ENCODE measurements at places on chromosomes 12 and 14.

- DNase-seq: no peak
Measured at GRCh38 chr14:71645656-71646055, 286.6 kb upstream of the RGS6 start.

DNA sequence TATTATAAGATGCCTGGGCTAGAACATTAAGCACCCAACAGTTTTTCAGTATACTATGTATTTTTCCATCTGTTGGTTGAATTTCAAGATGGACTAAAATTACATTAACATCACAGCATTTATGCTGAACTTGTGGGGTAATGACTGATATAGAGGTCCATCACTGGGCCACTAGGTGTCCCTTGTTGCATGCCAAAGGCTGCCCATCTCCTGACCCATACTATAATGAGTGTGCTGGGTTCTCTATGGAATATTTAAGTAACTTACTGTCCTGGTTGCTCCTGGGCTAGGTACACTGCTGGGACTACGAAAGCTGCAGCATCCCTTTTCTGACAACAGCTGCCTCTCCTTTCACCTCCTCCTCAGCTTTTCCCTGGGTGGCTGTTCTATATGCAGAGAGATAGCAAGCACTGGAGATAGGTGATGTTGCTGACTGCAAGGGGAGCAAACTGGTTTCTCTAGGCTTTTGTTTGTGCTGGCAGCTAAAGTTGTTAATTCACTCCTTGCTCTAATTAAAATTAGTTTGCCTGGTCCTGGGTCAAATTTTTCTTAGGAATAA is 138.6 kb upstream of the TRHDE start:
- no peak for DNase-seq

GRCh38 chr14:81157431-81157830 is 63.3 kb downstream of the GTF2A1 start:
- DNase-seq: no peak

DNA sequence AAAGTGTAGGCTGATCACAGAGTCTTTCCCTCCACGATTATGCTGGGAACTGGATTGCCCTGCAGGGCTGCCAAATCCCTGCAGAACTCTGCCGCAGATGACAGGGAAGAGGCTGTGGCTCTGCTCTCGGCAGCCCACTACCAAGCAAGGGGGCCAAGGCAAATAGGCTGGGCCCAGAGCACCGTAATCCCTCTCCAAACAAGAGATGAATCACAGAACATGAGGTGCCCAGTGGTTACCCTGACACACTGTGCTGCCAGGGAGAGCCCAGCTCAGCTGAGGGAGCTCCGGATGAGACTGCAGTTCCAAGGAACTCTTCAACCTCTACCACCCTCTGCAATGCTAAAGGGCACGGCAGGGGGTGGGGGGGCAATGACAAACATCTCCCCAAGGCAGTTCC is 33.9 kb downstream of the STON2 start:
- no peak for DNase-seq

DNA sequence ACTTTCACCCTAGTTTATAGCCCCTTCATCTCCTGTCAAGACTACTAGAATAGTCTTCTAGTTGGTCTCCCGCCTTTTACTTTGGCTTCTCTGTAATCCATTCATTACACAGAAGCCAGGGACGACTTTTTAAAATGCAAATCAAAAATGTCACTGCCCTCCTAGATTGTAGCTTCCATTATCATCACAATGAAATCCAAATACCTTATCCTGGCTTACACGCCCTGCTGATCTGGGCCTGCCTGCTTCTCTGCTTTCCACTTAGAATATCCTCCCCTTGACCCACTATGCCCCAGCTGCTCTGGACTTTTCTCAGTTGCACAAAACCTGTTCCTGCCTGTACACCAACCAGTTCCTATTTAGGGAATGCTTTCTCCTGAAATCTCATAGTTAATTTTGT is 4.5 kb upstream of the EEA1 start:
- DNase-seq: no peak

GRCh38 chr12:11534064-11534463 is 115.4 kb upstream of the ETV6 start:
- DNase-seq: no peak

GRCh38 chr12:20778969-20779368 is 31.5 kb upstream of the SLCO1B3 start:
- no peak for DNase-seq

DNA sequence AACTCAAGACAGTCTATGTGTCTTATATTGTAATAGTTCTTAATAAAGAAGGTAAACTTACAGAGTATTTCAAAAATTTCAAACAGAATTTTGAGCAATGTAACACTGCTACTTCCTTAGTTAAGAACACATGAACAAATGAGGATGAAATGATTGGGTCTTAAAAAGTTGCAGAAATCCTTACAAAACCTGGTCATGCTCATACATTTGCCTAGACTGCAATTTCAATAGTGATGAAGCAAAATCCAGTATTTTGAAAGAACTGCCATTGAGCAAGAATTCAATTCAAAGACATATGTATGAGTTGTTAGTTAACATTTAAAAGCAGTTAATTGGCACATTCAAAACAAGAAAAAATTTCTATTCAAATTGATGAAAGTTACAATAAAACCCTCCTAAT is 17.8 kb upstream of the HIF1A start:
- no peak for DNase-seq

DNA sequence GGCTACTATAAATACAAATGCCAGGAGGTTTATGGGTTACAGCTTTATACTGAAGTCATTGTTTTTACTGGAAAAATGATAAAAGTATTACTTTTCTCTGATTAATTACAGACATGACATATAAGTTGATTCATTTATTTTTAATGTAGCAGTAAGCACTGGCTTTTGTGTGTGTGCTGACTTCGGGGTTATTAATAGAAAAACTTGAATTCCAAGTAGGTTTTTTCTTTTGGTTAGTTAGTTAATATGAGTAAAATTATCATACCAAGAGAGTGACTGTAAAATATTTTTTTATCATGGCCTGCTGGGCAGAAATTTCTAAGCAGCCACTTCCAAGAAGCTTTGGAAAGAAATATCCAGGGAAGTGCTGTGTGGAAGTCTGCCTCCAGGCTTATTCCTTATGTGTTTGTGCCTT is 56.4 kb downstream of the IFT81 start:
- DNase-seq: no peak

DNA sequence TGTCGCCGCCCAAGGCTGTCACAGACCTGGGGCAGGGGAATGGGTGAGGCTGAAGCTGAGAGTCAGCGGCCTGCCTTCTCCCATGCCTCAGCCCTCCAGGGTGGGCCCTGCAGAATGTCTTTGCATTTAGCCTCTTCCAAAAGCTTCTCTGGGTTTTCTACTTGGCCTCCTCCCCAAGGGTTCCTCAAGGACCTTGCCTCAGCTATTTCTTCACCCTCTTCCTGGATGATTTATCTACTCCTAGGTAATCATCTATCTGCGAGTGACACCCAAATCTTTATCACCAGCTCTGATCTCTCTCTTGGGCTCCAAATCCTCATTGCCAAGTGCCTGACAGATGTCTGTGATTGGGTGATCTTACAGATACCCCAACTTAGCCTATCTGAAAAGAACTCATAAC is 4.7 kb upstream of the LPAR5 start:
- DNase-seq: no peak

GRCh38 chr12:108547686-108548085 is 13.3 kb downstream of the SART3 start:
- no peak for DNase-seq

DNA sequence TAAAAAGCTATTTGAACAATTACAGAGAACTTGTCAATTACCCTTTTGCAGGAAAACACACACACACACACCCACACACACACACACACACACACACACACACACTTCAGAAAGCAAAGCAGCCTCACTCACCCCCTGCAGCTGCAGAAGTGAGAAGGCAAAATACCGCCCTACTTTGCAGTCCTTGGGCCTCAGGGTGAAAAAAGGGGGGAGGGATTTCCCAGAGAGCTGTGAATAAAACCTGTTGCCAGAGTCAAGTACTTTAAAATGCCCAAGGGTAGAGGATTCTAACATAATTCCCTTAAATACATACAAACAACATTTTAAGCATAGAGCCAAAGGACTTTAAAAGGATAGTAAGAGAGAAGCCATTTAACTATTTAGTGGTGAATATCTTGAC is 285.9 kb downstream of the MDGA2 start:
- no peak for DNase-seq

DNA sequence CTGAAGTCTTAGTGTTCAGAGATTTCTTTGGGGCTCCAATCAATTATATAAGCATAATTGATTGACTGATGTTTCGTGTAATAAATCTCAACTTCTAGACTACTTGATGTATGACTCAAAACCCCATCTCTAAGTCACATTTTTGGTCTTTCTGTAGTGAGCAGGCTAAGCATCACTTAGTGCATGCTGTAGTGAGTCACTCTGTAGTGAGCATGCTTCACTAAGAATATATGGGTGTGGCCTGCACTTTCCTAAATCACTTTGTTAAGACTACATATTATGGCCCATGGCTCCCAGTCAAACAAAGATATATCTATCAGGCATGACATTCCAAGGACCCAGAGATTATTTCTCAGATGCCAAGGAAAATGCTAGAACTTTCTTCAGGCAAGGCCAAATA is 909.4 kb upstream of the LRFN5 start:
- no peak for DNase-seq

GRCh38 chr12:96811083-96811482 is 96.0 kb upstream of the NEDD1 start:
- DNase-seq: no peak

DNA sequence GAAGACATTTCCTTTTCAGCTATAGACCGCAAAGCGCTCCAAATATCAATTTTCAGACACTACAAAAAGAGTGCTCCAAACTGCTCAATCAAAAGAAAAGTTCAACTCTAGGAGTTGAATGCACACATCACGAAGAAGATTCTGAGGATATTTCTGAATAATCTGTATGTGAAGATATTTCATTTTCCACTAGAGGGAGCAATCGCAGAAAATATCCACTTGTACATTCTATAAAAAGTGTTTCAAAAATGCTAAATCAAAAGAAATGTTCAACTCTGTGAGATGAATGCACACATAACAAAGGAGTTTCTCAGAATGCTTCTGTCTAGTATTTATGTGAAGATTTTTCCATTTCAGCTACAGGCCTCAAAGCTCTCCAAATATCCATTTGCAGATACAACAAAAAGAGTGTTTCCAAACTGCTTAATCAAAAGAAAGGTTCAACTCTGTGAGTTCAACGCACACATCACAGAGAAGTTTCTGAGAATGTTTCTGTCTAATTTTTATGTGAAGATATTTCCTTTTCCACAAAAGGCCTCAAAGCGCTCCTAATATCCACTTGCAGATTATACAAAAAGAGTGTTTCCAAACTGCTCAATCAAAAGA is 643.8 kb upstream of the ALG10B start:
- DNase-seq: no peak

GRCh38 chr14:86912709-86913108 is 1080.3 kb downstream of the GALC start:
- no peak for DNase-seq

- DNase-seq: no peak
Measured at GRCh38 chr12:132018193-132018916, 68.6 kb downstream of the EP400 start.

GRCh38 chr14:21990116-21990515 is 316.5 kb upstream of the OR4E1 start:
- no peak for DNase-seq

DNA sequence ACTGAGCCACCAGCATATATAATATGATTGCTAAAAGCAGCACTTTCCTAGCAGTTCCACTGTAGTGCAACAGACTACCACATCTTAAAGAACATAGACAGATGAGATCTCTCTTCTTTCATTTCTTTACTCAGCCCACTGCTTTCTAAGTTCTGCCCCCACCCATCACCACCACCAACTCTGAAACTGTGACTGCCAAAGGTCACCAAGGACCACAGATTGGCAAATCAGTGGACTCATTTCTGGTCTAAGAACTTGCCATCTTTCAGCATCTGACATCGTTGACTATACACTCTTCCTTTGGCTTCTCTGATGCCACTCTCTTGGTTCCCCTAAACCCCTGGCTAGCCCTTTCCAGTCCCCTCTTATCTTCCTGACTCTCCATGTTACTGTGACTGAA is 38.4 kb downstream of the IFNG start:
- DNase-seq: no peak

DNA sequence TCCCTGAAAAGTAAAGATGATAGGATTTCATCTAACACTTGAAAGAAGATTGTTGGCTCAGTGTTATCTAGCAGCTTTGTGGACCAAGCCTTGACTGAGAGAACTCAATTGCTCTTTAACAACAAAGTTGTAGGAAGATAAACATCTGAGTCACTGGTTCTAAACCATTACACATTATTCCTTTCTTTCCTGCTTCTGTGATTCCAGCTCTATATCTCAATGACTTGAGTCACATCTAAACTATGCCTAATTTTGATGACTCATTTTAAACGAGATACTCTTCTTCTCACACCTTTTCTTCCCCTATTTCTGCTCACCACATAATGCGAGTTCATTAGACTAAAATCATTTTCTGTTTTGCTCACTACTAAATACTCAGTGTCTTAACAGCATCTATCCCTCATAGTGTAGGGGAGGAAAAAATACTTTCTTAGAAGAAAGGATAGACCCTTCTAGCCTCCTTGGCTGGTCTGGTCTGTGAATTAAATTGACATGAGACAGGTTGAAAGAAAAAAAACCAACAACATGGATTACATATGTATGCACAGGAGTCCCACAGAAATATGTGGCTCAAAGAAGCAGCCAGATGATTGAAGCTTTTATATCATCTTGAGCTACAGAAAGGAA is 201.4 kb downstream of the C12orf50 start:
- DNase-seq: no peak

GRCh38 chr12:18580291-18580690 is 157.5 kb downstream of the PLCZ1 start:
- no peak for DNase-seq

DNA sequence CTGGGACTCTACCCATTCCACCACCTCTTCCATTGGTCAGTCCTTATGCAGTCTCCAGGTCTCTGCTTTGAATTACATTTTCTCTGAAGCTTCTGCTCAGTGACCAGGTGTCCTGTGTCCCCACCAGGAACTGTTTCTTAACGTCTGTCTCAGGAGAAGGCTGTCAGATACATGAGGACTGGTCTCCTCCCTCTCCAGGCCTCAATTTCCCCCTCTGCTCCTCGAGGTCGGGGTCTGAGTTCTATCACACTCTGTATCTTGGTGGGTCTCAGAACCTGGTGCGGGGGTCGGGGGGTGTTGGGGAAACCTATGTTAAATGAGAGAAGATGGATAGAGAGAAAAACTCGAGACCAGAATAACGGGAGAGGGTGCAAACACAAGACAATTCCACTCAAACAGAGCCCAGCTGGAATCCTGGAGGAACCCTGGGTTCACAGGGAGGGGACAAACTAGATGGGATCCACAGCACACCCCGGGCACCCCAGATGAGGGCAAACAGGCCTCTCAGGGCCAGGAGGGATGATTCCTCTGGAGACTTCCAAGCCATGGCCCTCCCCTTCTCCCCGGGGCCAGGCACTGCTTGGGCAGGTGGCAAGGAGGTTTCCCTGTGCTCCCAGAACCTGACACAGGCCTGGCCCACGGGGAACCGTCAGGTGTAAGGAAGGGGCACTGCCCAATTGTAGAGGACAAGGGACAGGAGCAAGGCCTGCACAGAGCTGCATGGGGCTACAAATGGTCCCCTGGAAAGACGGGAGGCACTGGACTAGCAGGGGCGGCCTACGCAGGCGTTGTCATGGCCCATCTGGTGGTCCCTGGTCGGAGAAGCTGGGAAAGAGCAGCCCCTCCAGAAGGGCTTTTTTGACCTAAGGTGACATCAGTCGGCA is 313.2 kb upstream of the DIO3 start:
- DNase-seq: no peak

All from activated CD8-positive, alpha-beta memory T cell treated with anti-CD3 and anti-CD28 coated beads for 1 hour (primary cell).